Left renal pelvis (tissue), 4 donors: ENCODE measurements at places on chromosomes 16 and 17. TPM values are rescaled to one million over a fixed set of nuclear protein-coding genes. Genes with fewer than 3 reads are reported as not detected.

- no peak for DNase-seq
Measured at GRCh38 chr16:16988963-16989362, 481.8 kb downstream of the XYLT1 start.

DNA sequence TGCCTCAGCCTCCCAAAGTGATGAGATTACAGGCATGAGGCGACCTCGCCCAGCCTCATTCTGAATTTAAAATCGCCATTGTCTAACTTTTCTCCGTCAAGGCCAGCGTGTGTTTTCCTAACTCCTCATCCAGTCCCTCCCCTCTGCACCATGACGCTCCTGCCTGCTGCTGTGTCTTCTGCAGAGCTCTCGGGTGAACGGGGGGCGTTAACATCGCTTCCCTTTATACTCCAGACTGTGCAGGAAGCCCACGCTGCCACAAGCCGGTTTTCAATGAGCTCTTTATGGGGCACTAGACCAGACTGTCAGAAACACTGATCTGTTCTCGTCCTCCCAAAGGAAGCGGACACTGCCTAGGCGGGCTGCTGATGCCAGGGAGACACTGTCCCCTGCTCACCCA is 13.2 kb downstream of the AANAT start:
- no peak for DNase-seq

DNA sequence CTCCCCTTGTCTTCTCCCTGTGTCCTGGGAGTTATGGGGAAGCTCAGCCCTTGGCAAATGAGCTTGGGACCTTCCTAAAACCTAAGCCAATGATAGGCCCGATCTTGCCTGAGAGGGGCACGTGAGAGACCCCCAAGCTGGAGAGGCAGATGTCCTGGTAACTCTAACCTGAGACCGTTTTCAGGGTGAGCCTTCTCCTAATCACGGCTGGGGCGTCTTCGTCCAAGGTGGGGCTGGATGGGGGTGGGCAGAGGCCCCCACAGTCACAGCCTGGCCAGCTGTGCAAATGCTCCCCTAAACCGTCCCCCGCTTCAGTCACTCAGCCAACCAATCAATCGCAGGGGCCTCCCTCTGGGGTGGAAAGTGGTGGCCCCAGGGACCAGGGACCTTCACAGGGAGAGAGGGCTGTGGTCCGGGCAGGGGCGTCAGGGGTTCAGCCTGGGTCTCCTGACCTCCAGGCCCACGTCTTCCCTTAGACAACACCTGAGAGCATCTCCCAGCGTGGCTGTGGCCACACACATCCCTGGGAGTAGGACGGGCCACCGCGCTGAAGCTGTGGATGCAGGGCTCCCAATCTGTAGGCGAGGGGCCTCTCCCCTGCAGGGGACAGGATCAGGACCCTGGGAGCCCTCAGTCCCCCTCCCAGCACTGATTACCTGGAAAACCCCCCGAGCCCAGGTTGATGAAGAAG is 30.6 kb downstream of the ACTG1 start:
- no peak for DNase-seq

The TMEM238L gene
- 9.4 TPM for polyA plus RNA-seq

The BIRC5 gene
- 31.1 TPM for polyA plus RNA-seq
